ENCODE measurements at places on chromosomes 6 and 20.

DNA sequence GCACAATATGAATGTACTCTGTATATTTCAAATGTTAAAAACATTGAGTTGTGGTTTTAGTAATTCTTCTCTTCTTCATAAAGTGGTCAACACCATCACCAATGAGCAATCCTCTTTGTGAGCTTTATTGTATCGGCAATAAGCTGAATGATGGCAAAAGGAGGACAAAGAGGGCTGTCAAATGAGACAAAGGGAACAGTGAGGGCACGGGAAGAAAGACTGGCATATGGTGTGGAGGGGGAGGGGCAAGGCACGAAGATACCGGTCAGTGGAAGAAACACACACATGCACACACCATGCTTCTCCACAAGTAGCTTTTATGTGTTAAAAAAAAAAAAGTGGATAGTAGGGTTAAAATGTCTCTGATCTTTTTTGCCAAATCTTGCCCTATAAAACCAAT is 506.8 kb upstream of the CITED2 start:
- no peak for DNase-seq

DNA sequence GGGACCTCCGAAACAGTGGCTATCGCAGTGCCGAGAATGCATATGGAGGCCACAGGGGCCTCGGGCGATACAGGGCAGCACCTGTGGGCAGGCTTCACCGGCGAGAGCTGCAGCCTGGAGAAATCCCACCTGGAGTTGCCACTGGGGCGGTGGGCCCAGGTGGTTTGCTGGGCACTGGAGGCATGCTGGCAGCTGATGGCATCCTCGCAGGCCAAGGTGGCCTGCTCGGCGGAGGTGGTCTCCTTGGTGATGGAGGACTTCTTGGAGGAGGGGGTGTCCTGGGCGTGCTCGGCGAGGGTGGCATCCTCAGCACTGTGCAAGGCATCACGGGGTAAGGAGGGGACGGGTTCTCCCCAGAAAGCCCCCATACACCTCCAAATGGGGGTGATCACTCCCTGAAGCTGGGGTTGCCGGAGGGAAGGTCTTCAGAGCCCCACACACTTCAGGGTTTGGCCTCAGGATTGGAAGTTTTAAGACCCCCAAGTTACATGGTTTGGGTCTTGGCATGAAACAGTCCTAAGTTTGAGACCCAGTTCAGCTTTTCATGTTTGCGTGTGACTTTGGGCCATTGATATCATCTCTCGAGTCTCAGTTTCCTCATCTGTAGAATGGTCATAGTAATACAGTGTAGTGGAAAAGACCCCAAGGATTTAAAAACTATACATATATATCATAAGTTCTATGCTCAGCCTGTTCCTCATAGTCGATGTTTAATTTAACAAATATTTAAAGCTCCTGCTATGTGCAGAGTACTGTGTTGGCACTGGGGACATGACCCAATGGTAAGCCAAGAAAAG is 4.3 kb downstream of the BPIFB4 start:
- DNase-seq, result no peak

DNA sequence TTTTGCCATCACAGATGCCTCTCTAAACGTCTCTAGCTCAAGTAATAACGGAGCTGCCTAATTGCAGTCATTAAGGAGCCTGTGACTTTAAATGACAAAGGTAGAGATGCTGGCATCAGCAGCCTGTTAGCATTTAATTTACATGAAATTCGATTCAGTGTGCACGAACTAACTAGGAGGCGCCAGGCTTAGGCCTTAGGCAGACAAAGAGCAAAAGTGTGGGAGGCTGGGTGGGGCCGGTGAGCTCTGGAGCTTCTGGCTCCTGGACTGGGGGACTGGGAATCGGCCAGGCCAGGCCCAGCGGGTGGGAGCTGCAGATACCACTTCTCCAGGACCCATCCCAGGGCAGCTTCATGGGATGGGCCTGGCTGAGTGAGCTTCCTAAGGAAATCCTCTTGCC is 170.0 kb upstream of the AGPAT4 start:
- no peak for DNase-seq

- DNase-seq, result no peak
Observed at GRCh38 chr6:19734061-19734460, 103.1 kb upstream of the ID4 start.

DNA sequence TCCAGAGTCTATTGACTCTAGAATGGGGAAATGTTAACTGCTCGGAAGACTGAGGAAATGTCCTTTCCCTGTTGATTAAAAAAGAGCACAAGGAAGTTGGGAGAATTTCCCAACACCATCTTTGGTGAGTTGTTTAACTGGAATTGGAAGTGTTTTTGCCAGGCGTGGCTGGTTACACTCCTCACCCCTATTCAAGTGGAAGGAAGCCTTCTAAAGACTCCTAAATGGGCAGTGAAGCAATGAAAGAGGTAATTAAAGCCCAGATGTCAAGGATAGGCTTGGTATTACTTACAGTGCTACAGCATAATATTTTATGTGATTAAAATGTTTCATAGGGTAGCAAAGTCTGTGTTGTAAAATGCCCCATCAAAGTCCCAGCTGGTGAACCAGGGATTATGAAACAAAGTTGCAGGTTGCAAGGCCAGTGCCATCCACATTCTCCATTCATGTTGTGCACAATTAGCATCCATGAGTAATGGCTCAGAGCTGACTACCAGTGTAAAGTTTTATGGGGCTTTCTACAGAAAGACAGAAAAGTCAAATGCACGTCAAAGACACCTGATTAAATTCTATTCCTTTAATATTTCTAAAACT is 52.6 kb downstream of the BTBD3 start:
- DNase-seq, result no peak

- DNase-seq, result no peak
Observed at GRCh38 chr6:41214559-41215238, 13.4 kb upstream of the TREML4 start.

DNA sequence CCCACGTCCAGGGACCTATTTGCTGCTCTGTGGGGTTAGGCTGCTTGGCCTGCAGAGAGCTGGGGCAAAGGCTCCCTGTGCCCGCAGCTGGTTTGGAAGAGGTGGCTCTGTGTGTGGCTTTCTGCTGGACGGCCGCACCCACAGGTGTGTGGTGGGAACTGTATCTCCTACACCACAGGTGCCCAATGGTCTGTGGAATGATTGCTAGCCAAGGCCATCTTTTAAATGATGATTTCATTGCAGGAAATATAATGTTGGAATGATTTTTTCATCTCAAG is 178.4 kb downstream of the DLL1 start:
- DNase-seq, result peak; percentile 1

DNA sequence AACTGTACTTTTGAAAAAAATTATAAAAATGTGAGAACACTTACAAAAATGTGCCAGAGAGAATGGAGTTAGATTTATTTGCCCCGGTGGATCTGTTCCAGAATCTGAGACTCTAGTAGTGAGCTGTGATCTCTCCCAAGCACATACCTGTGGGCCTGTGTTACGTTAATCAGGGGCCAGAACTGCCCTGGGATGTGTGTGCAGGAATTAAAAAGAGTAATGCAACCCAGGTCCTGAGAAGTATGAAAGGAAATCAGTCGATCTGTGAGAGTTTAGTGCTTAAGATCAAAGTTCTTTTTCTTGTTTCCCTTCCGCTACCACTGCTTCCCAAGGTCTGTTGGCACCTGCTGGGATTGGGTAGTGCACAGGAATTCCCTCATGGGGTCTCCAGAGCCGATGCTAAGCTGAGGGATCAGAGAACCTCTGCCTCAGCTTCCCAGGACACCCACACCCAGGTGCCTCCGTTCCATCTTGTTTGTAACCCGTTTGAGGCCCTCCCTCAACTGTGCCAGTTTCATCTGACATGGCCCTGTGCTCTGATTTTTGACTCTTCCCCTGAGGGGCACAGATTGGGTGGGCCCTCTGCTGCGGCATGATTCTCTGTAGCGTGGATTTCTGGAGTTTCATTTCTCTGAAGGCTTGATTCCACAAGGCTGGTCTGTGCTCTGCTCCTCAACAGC is 87.7 kb downstream of the RREB1 start:
- DNase-seq, result no peak
